D341Med (cell line): ENCODE measurements at places on chromosomes 4 and X.
A peak's percentile ranks its signal among the peaks of the same experiment; 100 is the strongest.

GRCh38 chr4:24564488-24564887 lies 19.9 kb downstream of the DHX15 start:
- no peak for DNase-seq

GRCh38 chrX:153055871-153056749 lies at the start of gene PNMA3:
Gene PNMA3, plus strand, starts transcription at chrX:153056470. Its CDS starts 586 bp downstream, at chrX:153057056.
- no peak for DNase-seq

DNA sequence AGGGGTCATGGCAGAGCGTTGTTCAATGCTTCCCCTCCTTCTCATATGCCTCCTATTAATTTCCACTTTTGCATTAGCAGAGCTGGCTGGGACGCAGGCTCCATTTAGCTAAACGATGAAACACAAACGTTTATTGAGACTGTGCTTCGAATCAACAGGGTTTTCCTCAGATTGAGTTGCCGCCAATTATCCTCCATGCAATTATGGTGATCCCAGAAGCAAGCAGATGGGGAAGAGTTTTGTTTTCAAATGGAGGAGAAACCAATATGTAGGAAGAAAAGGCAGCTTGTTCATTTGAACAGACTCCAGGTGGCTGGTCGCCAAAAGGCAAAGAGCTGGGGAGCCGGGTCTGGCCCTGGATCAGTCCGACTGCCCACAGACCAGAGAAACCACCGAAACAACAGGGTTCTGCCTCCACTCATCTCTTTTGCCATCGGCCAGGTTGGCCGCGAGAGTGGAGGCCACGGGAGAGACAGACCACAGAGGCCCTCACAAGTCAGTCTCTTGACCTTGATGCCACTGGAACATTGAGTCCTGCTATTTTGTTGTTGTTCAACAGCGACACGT lies 184.8 kb downstream of the GBA3 start:
- DNase-seq, result no peak

DNA sequence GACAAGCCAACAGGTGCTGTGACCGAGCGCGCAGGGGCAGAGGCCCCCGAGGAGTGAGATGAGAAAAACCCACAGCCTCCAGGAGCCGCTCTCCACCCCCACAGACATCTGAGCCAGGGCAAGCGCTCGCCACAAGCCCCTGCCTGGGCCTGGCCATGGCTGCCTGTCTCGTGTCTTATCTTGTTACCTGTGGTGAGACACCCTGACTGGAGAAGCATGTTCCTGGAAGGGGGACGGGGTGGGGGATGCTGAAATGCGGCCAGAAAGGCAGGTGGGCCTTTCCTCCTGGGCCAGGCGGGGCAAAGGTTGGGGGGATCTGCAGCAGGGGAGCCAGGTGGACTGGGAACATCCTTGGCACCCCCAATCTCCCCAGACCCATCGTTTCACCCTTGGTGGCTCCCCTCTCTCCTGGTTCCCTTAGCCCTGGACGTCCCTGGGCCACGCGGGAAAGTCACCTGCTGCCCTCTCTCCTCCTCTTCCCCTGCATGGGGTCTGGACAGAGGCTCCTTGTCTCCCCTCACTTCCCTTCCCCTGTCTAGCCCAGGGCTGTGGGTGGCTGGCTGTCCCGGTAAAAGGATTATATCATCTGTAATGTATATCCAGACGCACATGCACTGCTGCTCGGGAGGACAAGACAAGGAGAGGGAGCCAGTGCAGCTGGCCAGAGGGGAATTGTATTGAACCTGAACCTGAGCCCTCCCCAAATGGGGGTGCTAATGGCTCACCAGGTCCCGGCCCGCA lies 8.4 kb upstream of the DUSP9 start:
- DNase-seq, result peak; percentile 6

DNA sequence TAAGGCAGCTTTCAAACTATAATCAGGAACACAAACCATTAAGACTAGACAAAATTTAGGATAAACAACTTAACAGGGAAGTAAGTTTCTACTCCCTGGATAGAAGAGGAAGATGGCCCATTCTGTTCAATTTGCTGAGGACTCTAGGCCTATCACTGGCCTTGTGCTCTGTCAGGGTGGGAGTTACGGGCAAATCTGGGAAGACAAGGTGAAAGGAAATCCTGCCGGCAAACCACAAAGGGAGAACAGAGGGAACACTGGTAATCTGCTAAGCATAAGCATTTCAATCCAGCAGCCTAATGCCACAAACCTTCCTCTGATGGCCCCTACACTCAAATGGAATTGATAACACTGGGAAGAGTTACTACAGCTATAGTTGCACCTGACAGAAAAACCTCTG lies 8.3 kb downstream of the GPR82 start:
- no peak for DNase-seq

GRCh38 chr4:138298431-138298830 lies 56.3 kb upstream of the SLC7A11 start:
- DNase-seq, result no peak

GRCh38 chrX:34132028-34132427 lies at the start of gene FAM47A:
Gene FAM47A, minus strand, starts transcription at chrX:34132314. Its CDS starts 36 bp downstream, at chrX:34132278.
- DNase-seq, result no peak
